ENCODE measurements at places on chromosomes 11 and 22. TPM values are rescaled to one million over a fixed set of nuclear protein-coding genes. Genes with fewer than 3 reads are reported as not detected.

The SCN2B gene
- 0.24 TPM for total RNA-seq

DNA sequence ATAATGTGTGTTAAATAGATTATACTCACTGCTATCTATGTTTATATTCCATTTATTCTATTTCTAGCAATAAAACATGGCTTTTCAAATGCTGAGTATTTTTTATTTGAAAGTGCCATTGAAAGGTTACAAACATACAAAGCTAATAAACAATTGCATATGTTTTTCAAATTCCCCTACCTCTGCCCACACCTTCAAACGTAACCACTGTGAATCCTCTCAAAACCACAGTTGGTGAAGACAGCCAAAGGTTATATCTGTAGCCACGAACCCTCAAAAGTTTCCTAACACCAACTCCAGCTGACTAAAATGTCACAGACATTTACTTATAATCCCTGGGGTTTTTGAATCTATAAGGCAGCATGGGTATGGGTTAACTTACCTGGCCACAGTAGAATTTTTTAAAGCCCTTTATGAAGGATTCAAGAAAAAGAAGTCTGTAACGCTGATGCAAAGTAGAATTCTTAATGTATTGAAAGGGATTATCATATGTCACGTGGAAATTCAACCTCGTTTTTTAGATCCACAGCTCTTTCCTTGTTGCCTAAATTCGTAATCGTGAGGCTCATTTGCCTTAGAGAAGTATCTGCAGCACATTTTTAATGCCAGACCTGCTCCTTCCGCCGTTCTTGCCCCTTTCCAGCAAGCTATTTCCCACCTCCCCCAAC is 122.5 kb upstream of the ZC3H12C start:
- no peak for DNase-seq

- DNase-seq = no peak
Measured at GRCh38 chr11:15965562-15966250, 390.6 kb downstream of the SOX6 start.

GRCh38 chr11:45369313-45369712 is 83.2 kb upstream of the SYT13 start:
- no peak for DNase-seq

- DNase-seq = no peak
Measured at GRCh38 chr11:71461696-71462095, 8.7 kb downstream of the NADSYN1 start.

- no peak for DNase-seq
Measured at GRCh38 chr11:104061853-104062521, 25.5 kb downstream of the DDI1 start.
